Vagina (tissue), 2 donors: ENCODE measurements at places on chromosomes 5 and 9. TPM values are rescaled to one million over a fixed set of nuclear protein-coding genes. Genes with fewer than 3 reads are reported as not detected.

DNA sequence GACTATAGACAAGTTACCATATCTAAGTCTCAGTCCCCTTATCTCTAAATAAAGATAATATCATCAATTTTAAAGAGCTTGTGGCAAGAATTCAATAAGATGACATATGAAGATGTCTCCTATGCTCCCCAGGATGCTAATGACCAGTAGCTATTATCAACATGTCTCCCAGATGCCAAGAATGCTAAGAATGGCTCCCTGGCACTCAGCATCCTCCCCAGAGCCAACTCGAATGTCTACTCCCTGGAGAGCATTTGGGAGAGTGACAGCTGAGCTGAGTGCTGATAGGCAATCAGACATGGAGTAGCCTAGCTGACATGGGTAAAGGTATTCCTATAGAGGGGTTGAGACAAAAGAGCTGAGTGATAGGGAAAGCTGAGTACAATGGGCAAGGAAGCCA lies 15.9 kb downstream of the P4HA2 start:
- no peak overlapping the region for H3K4me3 ChIP-seq
- H3K4me1 ChIP-seq = peaks cover 22% of the 10 kb centered on the region
- H3K36me3 ChIP-seq = no peaks in the 10 kb centered on the region
- no peak for DNase-seq
- no peak overlapping the region for H3K27ac ChIP-seq

DNA sequence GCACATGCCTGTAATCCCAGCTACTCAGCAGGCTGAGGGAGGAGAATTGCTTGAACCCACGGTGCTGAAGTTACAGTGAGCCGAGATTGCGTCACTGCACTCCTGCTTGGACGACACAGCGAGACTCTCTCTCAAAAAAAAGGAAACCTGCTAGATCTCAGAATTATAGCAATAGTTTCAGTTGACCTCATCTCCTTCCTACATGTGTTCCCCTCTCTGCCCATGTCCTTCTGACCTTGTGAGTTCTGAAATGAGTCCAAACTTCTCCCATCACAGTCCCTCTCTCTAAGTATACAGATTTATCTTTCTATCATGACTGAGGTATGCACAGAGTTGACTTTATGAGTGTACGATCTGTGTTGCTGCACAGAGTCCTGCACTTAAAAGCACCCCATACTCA lies 44.6 kb upstream of the SHOC1 start:
- H3K4me3 ChIP-seq = no peak overlapping the region
- no peaks in the 10 kb centered on the region for H3K27me3 ChIP-seq
- H3K36me3 ChIP-seq = no peaks in the 10 kb centered on the region
- H3K4me1 ChIP-seq = peaks cover 21% of the 10 kb centered on the region
- no peak for DNase-seq
- peak overlapping the region; percentile 56 for H3K27ac ChIP-seq

- no peak overlapping the region for H3K27ac ChIP-seq
- DNase-seq = no peak
- no peaks in the 10 kb centered on the region for H3K36me3 ChIP-seq
- no peak overlapping the region for H3K4me3 ChIP-seq
Measured at GRCh38 chr5:142491270-142491669, 166.4 kb upstream of the SPRY4 start.

GRCh38 chr5:136061630-136062365 lies 33.0 kb downstream of the TGFBI start:
- no peak overlapping the region for H3K4me3 ChIP-seq
- DNase-seq = no peak
- H3K36me3 ChIP-seq = no peaks in the 10 kb centered on the region
- peaks cover 34% of the 10 kb centered on the region for H3K4me1 ChIP-seq
- H3K27me3 ChIP-seq = no peaks in the 10 kb centered on the region

- no peaks in the 10 kb centered on the region for H3K36me3 ChIP-seq
- H3K4me3 ChIP-seq = no peak overlapping the region
- H3K27ac ChIP-seq = no peak overlapping the region
- no peak for DNase-seq
- H3K4me1 ChIP-seq = peaks cover 70% of the 10 kb centered on the region
Measured at GRCh38 chr9:77954013-77954665, 77.5 kb downstream of the GNAQ start.

The PLGRKT gene
- total RNA-seq = 10.1 TPM

- no peak for DNase-seq
- H3K27ac ChIP-seq = peak within 1 kb of the TSS; percentile 99
- H3K36me3 ChIP-seq = peaks cover 2% of the 10 kb centered on the region
- peak within 1 kb of the TSS; percentile 81 for H3K4me3 ChIP-seq
- no peaks in the 10 kb centered on the region for H3K27me3 ChIP-seq
Measured at GRCh38 chr5:132257131-132258101, at the start of gene PDLIM4. Gene PDLIM4, plus strand, starts transcription at chr5:132257696. Its CDS starts 39 bp downstream, at chr5:132257735.

The AMBP gene
- total RNA-seq = not detected

The LCN9 gene
- not detected for total RNA-seq

- peak overlapping the region; percentile 93 for H3K4me3 ChIP-seq
- DNase-seq = no peak
- no peaks in the 10 kb centered on the region for H3K36me3 ChIP-seq
- H3K4me1 ChIP-seq = peaks cover 57% of the 10 kb centered on the region
- peak overlapping the region; percentile 100 for H3K27ac ChIP-seq
Measured at GRCh38 chr5:57174128-57174889, 450 bp downstream of the GPBP1 start.

- H3K36me3 ChIP-seq = no peaks in the 10 kb centered on the region
- no peaks in the 10 kb centered on the region for H3K4me1 ChIP-seq
- no peaks in the 10 kb centered on the region for H3K27me3 ChIP-seq
- no peak overlapping the region for H3K27ac ChIP-seq
- peak; percentile 42 for DNase-seq
Measured at GRCh38 chr5:32646061-32646969, 61.0 kb downstream of the SUB1 start.

DNA sequence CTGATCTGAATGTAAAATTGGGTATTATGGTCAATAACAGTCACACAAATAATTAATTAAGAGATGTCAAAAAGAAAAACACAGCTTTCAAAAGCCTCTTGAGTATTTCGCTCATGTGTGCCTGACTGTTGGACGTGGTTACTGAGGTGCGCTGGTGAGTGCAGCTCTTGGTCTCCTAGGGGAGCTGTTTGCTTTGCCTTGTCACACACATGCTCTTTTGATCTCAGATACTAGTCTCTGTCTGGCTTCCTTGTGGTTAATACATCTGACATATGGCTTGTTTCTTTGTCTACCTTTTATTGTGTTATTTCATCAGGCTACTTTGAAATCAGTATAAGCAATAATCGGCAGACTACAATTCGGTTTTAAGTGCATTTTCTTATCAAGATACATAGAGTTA lies 51.5 kb downstream of the PCSK1 start:
- H3K27me3 ChIP-seq = no peaks in the 10 kb centered on the region
- H3K4me3 ChIP-seq = no peak overlapping the region
- H3K27ac ChIP-seq = no peak overlapping the region
- H3K4me1 ChIP-seq = no peaks in the 10 kb centered on the region

The SAXO1 gene
- total RNA-seq = not detected

The LRRC19 gene
- total RNA-seq = not detected

The NR2F1 gene
- 97.2 TPM for total RNA-seq

The HK3 gene
- total RNA-seq = 7.4 TPM

The PCDHB11 gene
- 2.2 TPM for total RNA-seq

The ZDHHC11B gene
- total RNA-seq = 2.7 TPM

The IL5 gene
- not detected for total RNA-seq

DNA sequence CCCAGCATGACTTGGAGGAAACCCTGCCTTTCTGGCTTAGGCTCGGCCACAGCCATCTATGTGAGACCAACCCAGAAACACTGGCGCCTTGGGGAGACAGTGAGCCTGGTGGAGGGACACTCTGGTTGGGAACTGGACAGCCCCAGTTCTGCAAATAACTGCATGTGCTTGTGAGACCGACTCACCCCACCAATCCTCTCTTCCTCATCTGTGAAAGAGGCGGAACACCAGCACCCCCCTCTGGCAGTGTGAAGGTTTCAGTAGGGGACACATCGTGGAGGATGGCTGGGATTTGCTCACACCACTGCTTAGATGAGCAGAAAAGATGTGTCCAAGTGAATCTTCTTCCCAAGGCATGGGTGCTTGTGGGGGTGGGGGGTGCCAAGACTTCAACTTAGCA lies 43.4 kb upstream of the N4BP3 start:
- H3K27ac ChIP-seq = no peak overlapping the region
- H3K4me3 ChIP-seq = no peak overlapping the region
- peaks cover 8% of the 10 kb centered on the region for H3K4me1 ChIP-seq
- no peak for DNase-seq
- H3K27me3 ChIP-seq = no peaks in the 10 kb centered on the region

The GLRA1 gene
- total RNA-seq = not detected

The LYRM7 gene
- total RNA-seq = 3.9 TPM

The QRFP gene
- not detected for total RNA-seq

DNA sequence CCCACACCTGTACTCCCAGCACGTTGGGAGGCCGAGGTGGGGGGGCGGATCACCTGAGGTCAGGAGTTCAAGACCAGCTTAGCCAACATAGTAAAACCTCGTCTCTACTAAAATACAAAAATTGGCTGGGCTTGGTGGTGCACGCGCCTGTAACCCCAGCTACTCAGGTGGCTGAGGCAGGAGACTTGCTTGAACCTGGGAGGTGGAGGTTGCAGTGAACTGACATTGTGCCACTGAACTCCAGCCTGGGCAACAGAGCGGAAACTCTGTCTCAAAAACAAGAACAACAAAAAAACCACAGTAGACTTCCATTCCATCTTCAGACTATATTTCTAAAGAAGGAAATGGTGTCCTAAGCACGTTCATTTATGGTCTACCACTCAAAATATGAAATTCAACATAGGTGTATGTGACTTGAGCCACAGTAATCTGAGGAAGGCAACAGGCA lies 14.2 kb upstream of the SERINC5 start:
- no peak for DNase-seq
- no peaks in the 10 kb centered on the region for H3K4me1 ChIP-seq
- no peak overlapping the region for H3K4me3 ChIP-seq
- H3K36me3 ChIP-seq = no peaks in the 10 kb centered on the region

DNA sequence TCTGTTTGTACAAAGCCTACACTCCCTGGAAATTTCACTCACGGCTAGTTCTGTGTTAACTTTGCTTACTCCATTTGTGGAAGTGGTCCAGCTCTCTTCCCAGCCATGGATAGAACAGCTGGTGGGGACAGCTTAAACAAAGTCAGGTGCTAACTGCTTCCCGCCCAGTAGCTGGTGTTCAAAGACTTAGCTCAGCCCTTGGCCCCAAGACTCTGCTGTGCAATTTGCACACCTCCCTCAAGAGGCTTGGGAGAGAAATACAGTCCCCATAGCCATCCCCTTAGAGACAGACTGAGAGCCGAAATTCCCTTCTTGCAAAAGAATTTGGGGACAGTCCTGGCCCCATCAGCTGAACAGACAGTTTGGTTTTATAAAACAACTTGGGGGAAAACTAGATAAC lies 73.8 kb upstream of the RAI14 start:
- H3K4me3 ChIP-seq = no peak overlapping the region
- H3K36me3 ChIP-seq = no peaks in the 10 kb centered on the region
- no peaks in the 10 kb centered on the region for H3K27me3 ChIP-seq
- no peak for DNase-seq

- H3K4me1 ChIP-seq = peaks cover 11% of the 10 kb centered on the region
- H3K4me3 ChIP-seq = no peak overlapping the region
- peak overlapping the region; percentile 63 for H3K27ac ChIP-seq
- H3K27me3 ChIP-seq = no peaks in the 10 kb centered on the region
- H3K36me3 ChIP-seq = no peaks in the 10 kb centered on the region
- DNase-seq = no peak
Measured at GRCh38 chr5:78671609-78672008, 23.0 kb upstream of the LHFPL2 start.

DNA sequence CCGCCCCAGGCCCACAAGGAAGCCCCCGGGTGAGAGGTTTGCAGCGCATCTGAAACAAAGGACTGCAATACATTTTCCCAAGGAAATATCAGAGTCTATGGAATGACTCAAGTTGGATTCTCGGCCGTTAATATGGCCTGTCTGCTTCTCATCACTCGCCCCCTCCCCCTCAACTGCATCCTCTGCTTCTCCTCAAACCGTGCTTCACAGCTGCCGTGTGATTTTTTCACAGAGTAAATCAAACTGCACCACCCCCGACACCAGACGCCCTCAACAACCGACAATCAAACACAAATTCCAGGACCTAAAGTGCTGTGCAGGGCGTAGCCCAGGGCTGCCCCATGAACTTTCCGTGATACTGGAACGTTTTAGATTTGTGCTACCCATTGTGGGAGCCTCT lies 176.9 kb downstream of the ROR2 start:
- H3K4me1 ChIP-seq = peaks cover 49% of the 10 kb centered on the region
- H3K27ac ChIP-seq = no peak overlapping the region
- no peak overlapping the region for H3K4me3 ChIP-seq
- H3K27me3 ChIP-seq = no peaks in the 10 kb centered on the region

DNA sequence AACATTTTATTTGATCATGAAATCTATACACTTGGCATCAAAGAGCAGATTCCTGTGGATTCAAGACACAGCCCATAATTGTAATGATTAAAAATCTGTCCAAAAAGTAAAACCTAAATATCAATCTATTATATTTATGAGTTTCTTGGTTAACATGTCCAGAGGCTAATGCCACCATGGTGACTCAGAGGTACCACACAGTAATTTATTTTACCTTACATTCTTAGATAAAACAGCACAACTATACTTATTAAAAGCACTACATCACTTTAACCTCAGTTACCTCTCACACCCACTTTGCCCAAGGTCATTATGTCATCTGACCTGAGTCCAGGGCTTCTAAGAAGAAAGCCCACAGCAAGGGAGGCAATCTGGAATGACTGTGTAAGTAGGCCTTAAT lies 519.2 kb downstream of the RASEF start:
- DNase-seq = no peak
- H3K36me3 ChIP-seq = no peaks in the 10 kb centered on the region
- peaks cover 13% of the 10 kb centered on the region for H3K4me1 ChIP-seq
- no peak overlapping the region for H3K4me3 ChIP-seq
- no peaks in the 10 kb centered on the region for H3K27me3 ChIP-seq

The TRMO gene
- total RNA-seq = 27.7 TPM

DNA sequence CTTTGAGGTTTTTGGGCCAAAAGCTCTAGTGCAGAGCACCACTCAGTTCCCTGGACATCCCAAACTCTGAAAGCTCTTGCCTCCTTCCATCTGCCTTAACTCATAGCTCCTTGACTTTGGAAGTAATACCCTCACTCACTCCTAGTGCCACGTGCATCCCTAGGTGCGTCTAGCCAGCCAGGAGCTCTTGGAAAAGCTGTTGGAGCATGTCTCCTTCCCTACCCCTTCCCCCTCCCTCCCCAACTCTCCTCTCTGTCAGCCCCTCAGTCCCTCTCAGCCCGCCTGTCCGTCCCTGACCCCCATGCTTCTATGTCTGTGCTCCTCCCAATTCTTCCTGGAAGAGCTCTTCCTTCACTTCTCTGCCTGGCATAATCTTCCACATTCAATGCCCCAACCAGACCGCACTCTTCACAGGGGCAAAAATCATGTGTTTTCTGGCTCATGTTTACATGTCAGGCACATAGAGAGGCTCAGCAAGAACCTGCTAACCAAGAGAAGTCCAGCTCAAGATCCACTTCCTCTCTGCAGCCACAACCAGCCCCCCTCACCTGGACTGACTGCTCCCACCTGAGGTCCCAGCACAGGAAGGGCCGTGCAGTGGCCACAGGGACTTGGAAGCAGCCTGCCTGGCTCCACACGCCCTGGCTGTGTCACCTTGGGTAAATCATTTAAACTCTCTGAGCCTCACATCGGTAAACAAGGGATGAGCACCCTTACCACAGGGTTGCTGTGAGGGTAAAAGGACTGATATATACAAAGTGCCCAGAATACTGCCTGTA lies 58.4 kb downstream of the WHRN start:
- DNase-seq = no peak
- no peak overlapping the region for H3K4me3 ChIP-seq

- no peaks in the 10 kb centered on the region for H3K27me3 ChIP-seq
- H3K4me3 ChIP-seq = no peak overlapping the region
Measured at GRCh38 chr9:126496781-126497659, 116.7 kb upstream of the LMX1B start.

GRCh38 chr9:19998823-19999455 lies 210.1 kb upstream of the SLC24A2 start:
- H3K27ac ChIP-seq = no peak overlapping the region
- H3K36me3 ChIP-seq = no peaks in the 10 kb centered on the region
- no peaks in the 10 kb centered on the region for H3K4me1 ChIP-seq
- no peaks in the 10 kb centered on the region for H3K27me3 ChIP-seq
- no peak overlapping the region for H3K4me3 ChIP-seq
